Body of pancreas (tissue), 4 donors: ENCODE measurements at places on chromosomes 3 and 15. TPM values are rescaled to one million over a fixed set of nuclear protein-coding genes. Genes with fewer than 3 reads are reported as not detected.

DNA sequence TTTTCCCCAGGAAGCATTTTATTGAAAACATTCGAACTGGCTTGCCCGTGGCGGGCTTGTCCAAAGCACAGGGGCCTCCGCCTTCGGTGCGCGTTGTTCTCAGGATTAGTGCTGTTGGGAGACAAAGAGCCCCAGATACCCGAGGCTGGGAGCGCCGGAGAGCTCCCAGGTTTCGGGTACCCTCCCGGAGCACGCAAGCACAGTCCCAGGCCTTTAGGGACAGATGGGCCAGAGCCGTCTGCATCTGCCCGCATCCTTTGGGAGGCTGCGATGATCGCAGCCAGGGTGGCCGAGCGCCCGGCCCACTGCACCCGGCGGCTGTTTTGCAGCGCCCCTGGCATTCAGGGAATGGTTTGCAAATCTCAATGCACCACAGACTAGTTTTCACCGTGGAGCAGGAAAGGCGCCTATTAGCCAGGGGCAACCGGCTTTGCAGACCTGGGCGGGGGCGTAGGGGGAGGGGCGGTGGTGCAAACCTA lies 5.0 kb upstream of the FEZF2 start:
- no peak for DNase-seq
- no peaks in the 10 kb centered on the region for H3K36me3 ChIP-seq
- H3K4me3 ChIP-seq, result no peak overlapping the region
- no peak overlapping the region for H3K27ac ChIP-seq

GRCh38 chr3:140736863-140737460 lies 59.1 kb downstream of the TRIM42 start:
- H3K4me3 ChIP-seq, result no peak overlapping the region
- H3K27ac ChIP-seq, result no peak overlapping the region
- no peaks in the 10 kb centered on the region for H3K4me1 ChIP-seq
- peak; percentile 36 for DNase-seq
- no peaks in the 10 kb centered on the region for H3K27me3 ChIP-seq

Gene MCTP2
- 28.5 TPM for total RNA-seq

Gene SELENOT
- total RNA-seq, result 21.4 TPM

Gene GSK3B
- total RNA-seq, result 18.8 TPM

DNA sequence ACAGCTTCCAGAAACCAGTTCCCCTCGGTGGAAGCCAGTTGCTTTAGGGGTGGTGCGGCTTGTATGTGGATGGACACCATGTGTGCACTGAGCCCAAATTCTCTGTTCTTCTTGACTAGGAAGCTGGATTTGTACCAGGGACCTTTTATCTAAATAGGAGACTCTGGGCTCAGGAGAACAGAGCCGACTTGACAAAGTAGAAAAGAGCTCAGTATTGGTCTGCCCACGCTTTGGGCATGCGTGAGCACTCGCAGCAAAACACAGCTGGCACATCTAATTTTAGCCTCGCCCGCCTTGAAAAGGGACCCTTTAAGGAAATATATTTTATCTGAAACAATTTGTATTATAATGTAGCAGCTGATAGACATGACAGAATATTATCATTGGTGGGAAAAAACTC lies 1.1 kb upstream of the RBMS3 start:
- no peaks in the 10 kb centered on the region for H3K27me3 ChIP-seq
- H3K27ac ChIP-seq, result no peak overlapping the region
- peaks cover 8% of the 10 kb centered on the region for H3K4me1 ChIP-seq
- DNase-seq, result no peak
- no peak overlapping the region for H3K4me3 ChIP-seq

DNA sequence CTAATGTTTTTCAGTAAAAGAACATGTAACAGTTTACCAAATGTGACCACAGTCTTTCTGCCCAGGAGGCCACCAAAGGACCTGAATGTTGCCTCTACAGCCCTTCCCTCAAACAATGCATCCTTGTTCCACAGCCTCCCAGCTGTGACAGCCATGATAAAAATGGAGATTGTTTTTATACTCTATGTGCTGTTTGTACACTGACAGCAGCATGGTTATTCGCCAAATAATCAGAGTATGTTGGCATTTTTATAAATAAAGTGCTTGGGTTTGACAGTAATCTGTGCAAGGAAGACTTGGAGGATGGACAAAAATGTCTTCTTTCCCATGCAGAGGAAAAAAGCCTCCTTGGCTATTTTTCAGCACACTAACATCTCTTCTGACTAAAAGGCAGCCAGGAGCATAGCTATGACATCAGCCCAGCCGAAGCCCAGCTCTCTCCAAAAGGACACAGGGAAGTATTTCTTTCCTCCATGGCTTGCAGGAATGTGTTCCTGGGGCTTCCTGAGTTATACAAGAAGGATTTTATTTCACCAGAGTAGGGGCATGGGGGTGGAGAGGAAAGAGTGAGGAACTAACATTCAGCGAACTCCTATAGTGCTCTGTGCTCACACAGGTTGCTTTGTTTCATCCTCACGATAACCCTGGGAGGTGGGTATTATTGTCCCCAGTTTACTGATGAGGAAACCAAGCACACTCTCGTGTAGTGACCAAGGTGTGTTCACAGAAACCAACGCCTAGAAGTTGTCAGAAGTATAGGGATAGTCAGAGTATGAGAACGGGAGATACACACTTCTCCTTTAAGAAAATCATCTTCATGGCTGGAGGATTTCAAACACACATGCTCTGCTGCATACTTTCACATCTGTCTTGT lies 339.7 kb downstream of the MECOM start:
- H3K4me3 ChIP-seq, result no peak overlapping the region
- H3K27me3 ChIP-seq, result no peaks in the 10 kb centered on the region
- H3K27ac ChIP-seq, result no peak overlapping the region

Gene CLDN16
- total RNA-seq, result 4.4 TPM

- H3K4me1 ChIP-seq, result peaks cover 6% of the 10 kb centered on the region
- DNase-seq, result no peak
- no peak overlapping the region for H3K4me3 ChIP-seq
- H3K36me3 ChIP-seq, result no peaks in the 10 kb centered on the region
Observed at GRCh38 chr15:52006702-52007340, 12.2 kb upstream of the MAPK6 start.

GRCh38 chr15:59250249-59250648 lies 43.6 kb downstream of the LDHAL6B start:
- H3K27me3 ChIP-seq, result no peaks in the 10 kb centered on the region
- no peak overlapping the region for H3K27ac ChIP-seq
- peaks cover 1% of the 10 kb centered on the region for H3K4me1 ChIP-seq
- H3K36me3 ChIP-seq, result no peaks in the 10 kb centered on the region
- no peak overlapping the region for H3K4me3 ChIP-seq

- no peaks in the 10 kb centered on the region for H3K27me3 ChIP-seq
- H3K36me3 ChIP-seq, result no peaks in the 10 kb centered on the region
- DNase-seq, result no peak
- H3K4me3 ChIP-seq, result peak overlapping the region; percentile 87
- peaks cover 23% of the 10 kb centered on the region for H3K4me1 ChIP-seq
Observed at GRCh38 chr3:10116138-10116460, 624 bp downstream of the BRK1 start.

Gene PDCD10
- 24.4 TPM for total RNA-seq

GRCh38 chr3:126570103-126570541 lies 11.4 kb upstream of the C3orf22 start:
- no peaks in the 10 kb centered on the region for H3K4me1 ChIP-seq
- no peak overlapping the region for H3K27ac ChIP-seq
- DNase-seq, result no peak
- H3K36me3 ChIP-seq, result no peaks in the 10 kb centered on the region

- DNase-seq, result no peak
- no peaks in the 10 kb centered on the region for H3K27me3 ChIP-seq
- H3K4me1 ChIP-seq, result no peaks in the 10 kb centered on the region
- H3K36me3 ChIP-seq, result no peaks in the 10 kb centered on the region
- H3K4me3 ChIP-seq, result no peak overlapping the region
Observed at GRCh38 chr15:92149029-92149428, 244.7 kb upstream of the ST8SIA2 start.

GRCh38 chr3:154122552-154122911 lies 1.3 kb downstream of the ARHGEF26 start:
- DNase-seq, result no peak
- no peak overlapping the region for H3K27ac ChIP-seq
- no peaks in the 10 kb centered on the region for H3K36me3 ChIP-seq
- H3K27me3 ChIP-seq, result no peaks in the 10 kb centered on the region
- peak overlapping the region; percentile 43 for H3K4me3 ChIP-seq

DNA sequence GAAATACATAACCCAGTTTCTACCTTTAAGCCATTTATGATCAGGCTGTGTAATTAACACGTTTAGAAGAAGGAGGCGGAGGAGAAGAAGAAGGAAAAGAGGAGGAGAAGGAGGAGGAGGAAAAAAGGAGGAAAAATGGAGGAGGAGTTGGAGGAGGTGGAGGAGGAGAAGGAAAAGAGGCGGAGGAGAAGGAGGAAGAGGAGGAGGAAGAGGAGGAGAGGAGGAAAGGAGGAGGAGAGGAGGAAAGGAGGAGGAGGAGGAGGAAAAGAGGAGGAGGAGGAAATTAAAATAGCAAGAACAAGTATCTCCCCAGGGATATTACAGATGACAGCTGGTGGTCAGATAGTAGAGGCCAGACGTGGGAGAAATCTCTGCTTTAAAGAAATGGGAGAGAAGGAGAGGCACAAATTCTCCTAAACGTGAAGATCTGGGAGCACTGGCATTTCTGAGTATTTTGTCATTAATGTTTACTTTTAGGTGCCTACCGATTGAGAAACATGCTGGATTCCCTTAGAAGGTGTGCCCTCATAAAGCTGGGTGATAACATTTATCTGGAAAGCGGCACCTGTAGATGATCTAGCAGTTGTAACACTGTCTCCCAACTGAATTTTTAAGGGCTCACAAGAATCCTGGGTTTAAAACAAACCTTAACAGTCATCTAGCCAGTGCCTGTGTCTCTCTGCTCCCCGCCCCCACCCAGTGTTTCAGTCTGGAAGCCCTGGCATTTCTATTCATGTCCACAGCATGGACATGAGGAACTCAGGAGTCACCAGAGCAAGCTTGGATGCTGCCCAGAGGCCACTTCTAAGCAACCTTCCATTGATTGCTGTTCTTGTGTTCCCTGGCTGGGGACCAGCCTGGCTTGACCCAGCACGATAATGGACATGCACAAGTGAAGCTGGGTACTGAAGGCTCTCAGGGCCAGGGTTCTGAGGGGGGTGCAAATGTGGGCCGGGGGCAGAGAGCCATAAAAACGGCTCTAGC lies 75.2 kb downstream of the CHRNA7 start:
- no peak overlapping the region for H3K4me3 ChIP-seq
- no peaks in the 10 kb centered on the region for H3K36me3 ChIP-seq
- no peaks in the 10 kb centered on the region for H3K27me3 ChIP-seq
- peaks cover 16% of the 10 kb centered on the region for H3K4me1 ChIP-seq
- peak overlapping the region; percentile 8 for H3K27ac ChIP-seq

Gene NME9
- total RNA-seq, result 1.3 TPM

Gene CDHR4
- total RNA-seq, result 0.26 TPM

- H3K27ac ChIP-seq, result no peak overlapping the region
- H3K4me1 ChIP-seq, result peaks cover 26% of the 10 kb centered on the region
- no peaks in the 10 kb centered on the region for H3K27me3 ChIP-seq
- H3K4me3 ChIP-seq, result no peak overlapping the region
Observed at GRCh38 chr3:108338901-108339545, 42.7 kb downstream of the HHLA2 start.

DNA sequence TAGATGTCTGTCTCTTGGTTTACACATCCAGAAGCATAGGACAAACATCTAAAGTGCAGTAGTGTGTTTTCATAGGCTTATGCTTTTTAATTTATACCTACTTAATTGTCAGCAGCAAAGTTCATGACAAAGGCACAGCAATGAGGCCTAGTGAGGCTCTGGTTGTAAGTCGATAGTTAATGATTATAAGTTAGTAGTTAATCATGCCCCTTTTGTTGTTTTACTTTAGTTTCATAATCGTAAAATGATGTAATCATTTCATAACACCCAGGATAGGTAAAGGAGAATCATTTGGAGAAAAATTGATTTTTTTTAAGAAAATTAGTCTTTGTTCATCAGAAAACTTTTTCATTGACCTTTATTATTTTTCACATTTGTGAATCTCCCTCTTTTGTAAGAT lies 351.9 kb downstream of the LSAMP start:
- no peaks in the 10 kb centered on the region for H3K36me3 ChIP-seq
- no peak overlapping the region for H3K4me3 ChIP-seq
- no peak overlapping the region for H3K27ac ChIP-seq
- no peaks in the 10 kb centered on the region for H3K27me3 ChIP-seq

DNA sequence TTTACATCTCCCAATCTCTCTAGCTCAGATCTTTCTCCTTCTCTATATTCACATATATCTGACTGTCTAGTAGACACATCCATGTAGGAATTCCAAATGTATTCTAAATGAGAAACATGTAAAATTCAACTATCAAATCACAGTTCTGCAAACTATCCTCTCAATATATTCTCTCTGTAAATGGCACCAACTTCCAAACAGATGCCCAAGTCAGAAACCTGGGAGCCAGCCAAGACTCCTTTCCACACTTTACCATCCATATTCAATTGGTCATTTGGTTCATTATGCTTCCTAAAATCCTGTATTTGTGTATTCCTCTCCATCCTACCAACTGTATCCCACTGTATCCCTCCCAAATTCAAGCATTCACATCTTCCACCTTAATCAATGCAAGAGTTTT lies 53.0 kb upstream of the INO80 start:
- H3K36me3 ChIP-seq, result no peaks in the 10 kb centered on the region
- DNase-seq, result no peak
- H3K27ac ChIP-seq, result no peak overlapping the region

- no peak overlapping the region for H3K27ac ChIP-seq
- H3K4me1 ChIP-seq, result peaks cover 14% of the 10 kb centered on the region
- no peak overlapping the region for H3K4me3 ChIP-seq
- DNase-seq, result no peak
Observed at GRCh38 chr3:128768471-128768870, 42.5 kb downstream of the RAB7A start.

DNA sequence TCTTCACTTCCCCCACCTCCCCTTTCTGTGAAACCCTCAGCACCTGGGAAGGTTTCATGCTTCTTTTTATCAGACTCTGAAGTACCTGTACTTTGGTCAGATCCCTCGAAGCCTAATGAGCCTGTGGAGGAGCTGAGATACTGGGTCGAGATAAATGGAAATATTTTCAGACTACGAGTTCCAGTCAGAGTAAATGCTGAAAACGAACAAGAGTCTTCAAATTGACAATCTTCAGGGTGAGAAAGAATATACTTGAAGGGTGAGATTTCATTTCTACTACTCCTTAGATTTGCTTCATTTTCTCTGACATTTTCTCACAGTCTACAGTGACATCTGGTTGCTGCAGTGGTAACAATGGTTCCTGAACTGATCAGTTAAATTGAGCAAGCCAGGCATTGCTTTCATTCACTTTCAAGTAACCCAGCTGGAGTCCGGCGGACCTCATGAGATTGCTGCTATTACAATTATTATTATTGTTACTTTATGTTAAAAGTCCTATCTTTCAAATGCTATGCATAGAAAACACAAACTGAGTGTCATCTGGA lies 337.2 kb downstream of the VGLL3 start:
- no peaks in the 10 kb centered on the region for H3K27me3 ChIP-seq
- no peaks in the 10 kb centered on the region for H3K36me3 ChIP-seq
- H3K27ac ChIP-seq, result no peak overlapping the region
- H3K4me1 ChIP-seq, result no peaks in the 10 kb centered on the region
- no peak overlapping the region for H3K4me3 ChIP-seq
- DNase-seq, result no peak
